NB4 (cell line): ENCODE measurements at places on chromosomes 4 and X.

- no peak for DNase-seq
Observed at GRCh38 chrX:12947545-12948235, 27.2 kb upstream of the TMSB4X start.

- peak; percentile 91 for DNase-seq
Observed at GRCh38 chr4:55345980-55346850, at the start of gene SRD5A3. TSS of gene SRD5A3 (plus strand) at chr4:55346242. CDS start at chr4:55346337, 95 bp downstream.

GRCh38 chr4:101835121-101835904 lies 44.8 kb downstream of the BANK1 start:
- DNase-seq: peak; percentile 47

DNA sequence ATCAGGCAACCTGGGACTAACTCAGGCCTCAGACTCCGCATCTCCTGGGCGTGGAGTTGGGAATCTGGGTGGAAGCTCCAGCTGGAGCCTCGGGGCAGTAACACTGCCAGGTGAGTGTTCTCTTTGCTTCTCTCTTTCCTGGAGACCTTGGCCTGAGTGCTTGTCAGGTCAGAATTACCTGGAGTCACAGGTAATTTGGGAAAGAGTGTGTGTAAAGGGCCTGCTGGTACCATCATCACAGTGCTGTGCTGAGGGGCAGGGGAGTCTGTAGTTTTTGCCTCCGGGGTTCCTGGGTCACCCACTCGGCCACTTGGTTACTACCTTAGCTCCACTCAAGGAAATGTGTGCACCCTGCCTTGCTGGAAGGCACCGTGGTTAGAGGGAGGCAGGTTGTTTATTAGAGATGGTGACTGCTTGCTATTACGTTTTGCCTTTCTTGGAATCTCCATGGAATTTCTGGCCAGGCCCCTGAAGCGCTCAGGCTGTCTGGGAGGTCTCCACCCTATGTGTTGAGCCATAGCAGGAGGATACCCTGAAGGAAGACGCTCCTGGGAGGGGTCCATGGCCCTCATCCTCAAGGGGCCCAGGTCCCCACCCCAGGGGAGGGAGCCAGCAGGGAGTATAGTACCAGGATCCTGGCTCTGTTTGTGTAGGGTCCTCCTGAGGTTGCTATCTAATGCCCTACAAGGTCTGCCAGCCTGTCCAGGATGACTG lies 2.9 kb downstream of the GPR78 start:
- no peak for DNase-seq

DNA sequence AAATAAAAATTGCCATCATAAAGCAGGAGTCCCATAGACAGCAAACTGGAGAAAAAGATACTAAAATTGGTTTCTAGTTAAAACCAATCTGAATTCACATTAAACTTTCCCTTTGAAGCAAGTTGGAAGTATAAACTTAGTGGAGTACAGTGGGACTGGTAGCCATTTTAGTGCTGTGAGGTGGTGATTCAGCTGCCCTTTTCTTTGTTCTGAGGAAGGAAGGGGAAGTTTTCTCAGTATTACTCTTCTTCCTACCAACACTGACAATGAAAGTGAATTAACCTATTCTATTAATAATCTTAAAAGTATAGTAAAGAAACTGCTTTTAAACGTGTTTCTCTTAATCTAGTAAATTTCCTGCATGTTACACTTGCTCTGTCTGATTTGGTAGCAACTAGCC lies 36.7 kb downstream of the SLC9A6 start:
- no peak for DNase-seq

GRCh38 chr4:184427687-184428086 lies 46.7 kb downstream of the IRF2 start:
- DNase-seq: no peak

GRCh38 chrX:148185631-148186030 lies 204.5 kb downstream of the FMR1NB start:
- no peak for DNase-seq

DNA sequence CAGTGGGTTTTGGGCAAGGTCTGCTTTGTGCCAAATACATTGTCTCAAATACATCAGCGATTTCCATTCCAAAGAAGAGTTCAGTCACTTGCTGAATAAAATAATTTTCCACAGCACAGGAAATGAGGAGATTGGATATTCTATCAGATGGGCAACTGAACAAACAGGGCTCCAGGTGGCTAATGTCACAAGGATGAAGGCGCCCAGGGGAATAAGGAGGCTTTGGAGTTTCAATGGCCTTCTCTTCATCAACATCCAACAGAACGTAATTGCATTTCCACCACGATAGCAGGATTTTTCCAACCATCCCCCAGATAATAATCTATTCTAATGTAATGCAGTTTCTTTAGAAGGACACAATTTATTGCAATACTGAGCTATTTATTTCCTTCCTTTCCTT lies 104.7 kb upstream of the KLHL13 start:
- DNase-seq: no peak

- no peak for DNase-seq
Observed at GRCh38 chr4:123676890-123677229, 280.3 kb downstream of the SPRY1 start.

GRCh38 chr4:94828882-94829281 lies 71.1 kb downstream of the BMPR1B start:
- DNase-seq: no peak

DNA sequence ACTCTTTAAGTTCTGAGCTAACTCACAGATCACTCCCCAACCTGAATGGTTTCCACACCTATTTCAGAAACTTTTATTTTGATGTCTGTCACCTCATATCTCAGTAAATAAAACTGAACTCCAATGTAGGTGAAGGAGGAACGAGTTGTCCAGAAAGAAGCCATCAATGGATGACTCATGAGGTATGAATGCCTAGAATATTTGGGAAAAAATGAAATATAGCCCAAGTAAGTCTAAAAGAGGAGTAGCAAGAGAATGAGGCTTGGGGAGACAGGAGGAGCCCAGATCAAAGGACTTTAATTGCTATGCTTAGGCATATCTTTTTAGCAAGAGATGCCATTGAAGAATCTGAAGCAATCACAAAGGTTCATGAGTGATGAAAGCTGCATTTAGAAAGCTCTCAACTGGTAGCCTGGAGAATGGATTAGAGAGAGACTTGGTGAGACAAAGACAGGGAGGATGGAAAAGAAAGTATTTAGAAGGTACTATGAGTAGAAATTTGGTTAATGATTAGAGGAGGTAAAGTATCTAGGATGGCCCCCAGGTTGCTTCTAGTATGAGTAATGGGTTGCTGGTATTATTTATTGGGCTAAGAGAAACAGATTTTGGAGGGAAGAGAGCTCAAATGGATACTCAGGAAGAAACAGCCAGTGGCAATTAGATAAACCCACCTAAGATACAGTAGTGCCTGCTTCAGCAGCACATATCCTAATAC lies 39.4 kb downstream of the NOCT start:
- no peak for DNase-seq

DNA sequence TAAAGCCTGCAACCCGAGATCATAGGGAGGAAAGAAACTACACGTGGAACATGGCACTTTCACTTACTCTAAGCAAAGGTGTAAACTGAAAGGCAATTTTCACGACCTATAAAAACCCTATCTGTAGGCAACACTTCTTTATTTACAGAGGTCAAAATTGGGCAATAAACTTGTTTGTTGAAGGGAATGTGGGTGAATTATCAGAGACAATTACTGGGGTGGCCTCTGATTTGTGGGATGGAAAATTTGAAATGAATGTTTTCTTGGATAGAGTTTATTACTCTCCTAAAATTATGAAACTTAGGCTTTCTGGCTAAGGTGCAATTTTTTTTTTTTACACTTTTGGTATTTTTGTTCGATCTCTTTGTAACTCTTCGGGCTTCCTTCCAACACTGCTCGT lies 734.1 kb upstream of the TENM3 start:
- no peak for DNase-seq

- DNase-seq: no peak
Observed at GRCh38 chr4:116088771-116089170, 975.4 kb upstream of the NDST4 start.

- no peak for DNase-seq
Observed at GRCh38 chr4:174255374-174255773, 28.1 kb downstream of the FBXO8 start.

- DNase-seq: no peak
Observed at GRCh38 chr4:142373610-142374009, 472.5 kb downstream of the INPP4B start.

- DNase-seq: no peak
Observed at GRCh38 chr4:112225157-112225556, 6.4 kb upstream of the AP1AR start.

GRCh38 chr4:2646396-2647149 lies 109.6 kb downstream of the TNIP2 start:
- DNase-seq: no peak
